OCI-M1 (cell line): ENCODE measurements at places on chromosomes 12 and 14.

- DNase-seq = no peak
Observed at GRCh38 chr14:90819734-90820393, 3.6 kb upstream of the TTC7B start.

- DNase-seq = no peak
Observed at GRCh38 chr12:91093341-91093740, 18.0 kb downstream of the LUM start.

DNA sequence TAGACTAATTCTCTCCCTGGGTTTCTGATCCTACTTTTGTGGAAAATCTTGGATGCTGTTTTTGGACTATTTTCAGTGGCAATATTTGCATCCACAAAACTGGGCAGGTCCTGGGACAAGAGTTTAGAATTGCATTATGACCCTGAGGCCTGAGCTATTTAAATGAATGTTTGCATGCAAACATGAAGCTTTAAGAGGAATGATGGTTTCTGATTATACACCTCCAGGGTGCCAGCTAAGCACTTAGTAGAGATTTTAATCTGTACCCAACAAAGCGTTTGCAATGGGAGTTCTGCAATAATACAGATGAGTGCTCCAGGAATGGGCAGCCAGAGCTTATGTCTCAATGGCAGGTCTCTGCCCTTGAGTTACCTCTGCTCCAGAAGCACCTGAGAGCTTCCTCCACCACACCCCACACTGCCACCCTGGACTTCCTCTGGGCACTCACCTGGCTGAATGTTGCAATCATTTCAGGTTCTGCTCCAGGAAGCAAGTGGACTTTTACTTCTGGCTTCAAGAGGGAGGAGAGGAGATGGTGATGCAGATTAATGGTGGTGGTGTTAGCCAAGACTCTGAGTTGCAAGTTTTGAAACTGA, 6.0 kb upstream of the SPTLC2 start:
- no peak for DNase-seq

DNA sequence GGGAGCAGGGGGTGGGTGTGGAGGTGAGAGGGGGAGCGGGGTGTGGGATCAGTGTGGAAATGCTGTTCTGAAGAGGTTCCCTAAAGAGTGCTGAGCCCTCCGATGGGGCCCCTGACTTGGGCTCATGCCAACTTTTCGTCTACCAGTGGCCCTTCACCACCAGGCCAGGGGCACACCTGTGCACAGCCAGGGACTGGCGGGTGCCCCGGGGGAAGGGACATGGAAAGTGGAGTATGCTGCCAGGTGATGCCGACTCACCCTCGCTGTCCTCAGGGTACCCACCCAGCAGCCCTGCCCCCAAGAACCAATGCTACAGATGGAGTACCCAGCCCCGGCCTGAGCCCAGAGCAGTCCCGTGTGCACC, 26.2 kb downstream of the AMN start:
- DNase-seq = no peak

GRCh38 chr14:47785058-47785457, 109.7 kb upstream of the MDGA2 start:
- no peak for DNase-seq

GRCh38 chr14:78608998-78609787, 439.0 kb downstream of the NRXN3 start:
- peak; percentile 4 for DNase-seq

- DNase-seq = no peak
Observed at GRCh38 chr14:93047661-93048060, 68.1 kb downstream of the ITPK1 start.

DNA sequence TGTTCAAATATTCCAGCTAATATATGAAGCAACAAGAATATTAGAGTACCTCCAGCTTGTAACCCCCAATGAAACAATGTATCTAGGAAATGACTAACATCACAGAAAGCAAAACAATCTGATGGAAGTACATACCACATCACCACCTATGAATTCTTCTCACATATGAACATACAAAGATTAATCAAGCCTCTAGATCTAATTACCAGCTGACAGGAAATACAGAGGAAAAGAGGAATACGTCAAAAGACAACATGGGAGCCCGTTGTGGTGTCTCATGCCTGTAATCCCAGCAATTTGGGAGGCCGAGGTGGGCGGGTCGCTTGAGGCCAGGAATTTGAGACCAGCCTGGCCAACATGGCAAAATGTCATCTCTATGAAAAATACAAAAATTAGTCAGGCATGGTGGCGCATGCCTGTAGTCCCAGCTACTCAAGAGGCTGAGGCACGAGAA, 7.5 kb downstream of the NEDD8 start:
- DNase-seq = no peak
